ENCODE measurements at places on chromosomes 11 and 22.

DNA sequence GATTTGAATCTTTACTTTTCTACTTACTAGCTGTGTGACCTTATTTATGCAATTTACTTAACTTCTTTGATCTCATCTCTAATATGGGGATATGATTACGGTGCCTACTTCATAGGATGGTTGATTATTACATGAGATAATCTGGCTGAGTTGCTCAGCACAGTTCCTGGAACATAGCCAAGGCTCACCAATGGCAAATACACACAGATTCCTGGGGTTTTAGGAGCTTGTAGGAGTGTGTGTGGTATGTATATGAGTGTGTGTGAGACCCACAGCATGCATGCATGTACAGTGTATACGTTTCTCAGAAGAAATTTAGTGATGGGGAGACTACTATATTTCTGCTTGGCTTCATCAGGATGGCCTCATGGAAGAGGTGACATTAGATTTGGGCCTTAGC is 256.9 kb downstream of the KIRREL3 start:
- no peak for DNase-seq

GRCh38 chr11:131592734-131593133 is 222.3 kb downstream of the NTM start:
- no peak for DNase-seq

GRCh38 chr22:32619614-32620426 is 145.2 kb downstream of the FBXO7 start:
- no peak for DNase-seq

- DNase-seq = peak; percentile 32
These were observed at the start of gene ARCN1 for GRCh38 chr11:118572061-118572980. ARCN1 (plus strand) TSS chr11:118572409; CDS start chr11:118572548, 139 bp downstream.

DNA sequence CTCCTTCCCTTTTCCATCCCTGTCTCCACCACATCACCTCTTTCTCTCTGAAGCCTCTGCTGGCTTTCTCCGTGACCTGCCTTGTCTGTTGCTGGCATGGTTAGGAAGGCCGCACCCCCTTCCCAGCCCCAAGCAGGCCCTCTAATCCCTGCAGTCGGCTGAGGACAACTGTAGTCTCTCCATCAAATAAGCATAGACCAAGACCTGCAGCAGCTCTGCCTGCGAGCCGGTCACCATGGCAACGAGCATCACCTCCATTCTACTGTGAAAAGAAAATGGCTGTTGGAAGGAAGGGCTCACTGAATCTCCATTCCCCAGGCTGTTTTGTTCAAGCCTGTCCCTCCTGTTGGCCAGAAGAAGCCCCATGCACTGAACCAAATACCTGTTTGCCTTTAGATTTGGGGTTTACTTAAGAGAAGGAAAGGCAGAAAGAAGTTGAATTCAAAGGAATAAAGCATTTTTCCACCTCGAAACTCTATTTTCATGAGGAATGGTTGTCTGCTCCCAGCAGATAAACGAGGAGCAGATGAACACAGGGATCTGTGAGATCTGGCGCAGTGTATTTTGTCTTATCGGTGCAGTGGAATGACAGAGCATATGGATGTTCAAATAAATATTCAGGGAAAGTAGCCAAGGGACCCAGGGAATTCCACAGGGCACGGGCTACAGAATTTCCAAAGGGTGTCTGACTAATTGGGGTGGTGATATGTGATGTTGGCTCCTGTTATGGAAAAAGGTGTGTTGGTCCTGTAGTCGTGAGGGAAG is 113.1 kb upstream of the TTC12 start:
- peak; percentile 25 for DNase-seq

- DNase-seq = no peak
These were observed 952.7 kb downstream of the BRD1 start for GRCh38 chr22:48874956-48875355.

DNA sequence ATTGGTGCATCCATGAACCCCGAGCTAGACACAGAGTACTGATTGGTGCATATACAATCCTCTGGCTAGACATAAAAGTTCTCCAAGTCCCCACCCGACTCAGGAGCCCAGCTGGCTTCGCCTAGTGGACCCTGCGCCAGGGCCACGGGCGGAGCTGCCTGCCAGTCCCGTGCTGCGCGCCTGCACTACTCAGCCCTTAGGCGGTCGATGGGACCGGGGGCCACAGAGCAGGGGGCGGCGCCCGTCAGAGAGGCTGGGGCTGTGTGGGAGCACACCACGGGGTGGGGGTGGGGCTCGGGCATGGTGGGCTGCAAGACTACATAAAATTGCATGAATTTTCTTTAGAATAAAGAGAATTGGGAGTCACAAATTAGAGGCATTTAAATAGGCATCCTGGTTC is 248.6 kb downstream of the TMEM135 start:
- no peak for DNase-seq

DNA sequence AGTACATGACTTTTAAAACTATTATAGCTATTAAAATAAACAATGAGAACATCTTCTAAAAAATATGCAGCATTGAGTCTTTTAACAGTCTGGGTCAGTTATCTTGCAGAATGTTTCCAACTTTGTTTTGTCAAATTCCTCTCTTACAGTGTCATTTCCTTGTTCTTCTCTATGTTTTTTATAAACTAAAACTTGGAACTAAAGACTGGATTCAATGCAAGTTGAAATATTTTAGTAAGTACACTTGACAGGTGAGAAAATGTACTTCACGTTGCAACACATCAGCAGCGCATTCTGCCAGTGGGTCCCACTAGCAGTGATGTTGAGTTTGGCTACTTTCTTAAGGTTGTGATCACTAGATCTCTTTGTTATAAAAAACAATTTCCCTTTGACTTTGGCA is 1407.6 kb upstream of the RAG2 start:
- DNase-seq = no peak

DNA sequence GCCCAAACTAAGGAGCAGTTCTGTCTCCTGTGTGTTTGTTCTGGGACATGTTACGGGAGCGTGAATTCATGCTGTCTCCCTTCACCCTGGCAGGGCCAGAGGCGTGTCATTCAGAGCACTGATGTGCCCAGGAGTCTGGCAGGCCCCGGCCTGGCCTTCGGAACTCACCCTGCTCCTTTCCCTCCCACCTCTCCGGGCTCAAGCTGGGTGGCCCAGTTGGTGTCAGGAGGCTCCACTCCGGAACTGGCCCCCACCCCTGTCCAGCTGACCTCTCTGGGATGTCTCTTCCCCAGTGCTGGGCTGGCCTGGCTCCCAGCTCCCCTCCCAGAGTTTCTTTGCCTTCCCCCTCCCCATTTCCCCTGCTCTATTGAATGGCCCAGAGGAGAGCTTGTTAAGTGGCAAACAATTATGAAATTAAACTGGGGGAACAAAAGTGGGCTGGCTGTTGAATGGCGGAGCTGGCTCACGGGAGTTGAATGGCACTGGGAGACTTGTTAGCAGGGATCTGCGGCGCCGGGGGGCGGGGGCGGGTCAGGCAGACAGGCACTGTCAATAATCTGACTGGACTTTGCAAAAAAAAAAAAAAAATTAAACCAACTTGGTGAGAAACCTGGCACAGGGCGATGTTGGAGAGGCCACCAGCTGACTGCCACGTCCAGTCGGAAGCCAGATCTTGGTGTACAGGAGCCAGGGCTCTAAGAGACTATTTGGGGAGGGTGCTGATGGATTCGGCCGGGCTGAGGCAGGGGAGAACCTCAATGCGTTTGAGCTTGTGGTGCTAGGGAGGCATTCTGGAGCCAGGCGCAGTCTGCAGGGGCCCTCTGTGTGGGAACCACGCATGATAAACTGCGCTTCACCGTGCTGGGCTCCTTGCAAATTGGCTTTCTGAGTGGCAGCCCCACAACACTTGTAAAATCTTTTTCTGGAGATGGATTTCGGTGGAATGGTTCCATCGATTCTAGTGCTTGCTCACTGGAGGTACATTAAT is 1.3 kb downstream of the MPPED1 start:
- peak; percentile 45 for DNase-seq

- no peak for DNase-seq
These were observed 26.8 kb downstream of the CLDN25 start for GRCh38 chr11:113806406-113806805.

DNA sequence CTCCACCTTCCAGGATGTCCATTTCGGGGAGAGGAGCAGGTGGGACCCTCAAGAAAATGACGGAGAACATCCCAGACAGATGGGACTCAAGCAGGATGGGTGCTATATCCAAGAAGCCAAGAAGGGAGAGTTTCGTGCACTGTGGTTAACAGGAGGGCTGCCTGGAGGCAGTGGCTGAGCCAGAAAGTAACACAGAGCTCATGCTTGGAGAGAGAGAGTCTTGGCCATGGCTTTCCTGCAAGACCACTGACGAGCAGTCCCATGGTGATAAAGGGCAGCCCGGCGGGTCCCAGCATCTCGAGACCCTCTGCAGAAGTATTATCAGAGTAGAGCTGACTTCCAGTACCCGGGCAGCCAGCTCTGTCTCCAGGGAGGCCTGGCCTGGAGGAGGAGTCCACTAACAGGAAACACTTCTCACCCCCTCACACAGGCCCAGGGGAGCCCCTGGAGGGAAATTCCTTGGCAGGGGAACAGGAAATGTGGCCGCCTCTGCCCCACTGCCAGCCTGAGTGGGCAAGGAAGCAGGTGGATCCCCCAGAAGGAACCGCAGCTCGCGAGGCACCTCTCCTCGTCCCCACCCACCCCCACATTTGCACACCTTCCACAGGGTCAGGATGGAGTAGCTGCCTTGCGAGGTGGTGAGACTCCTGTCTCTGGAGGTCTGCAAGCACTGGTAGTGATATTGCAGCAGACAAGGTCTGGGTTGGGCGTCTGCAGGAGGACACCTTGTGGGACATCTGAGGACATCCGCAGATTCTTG is 32.2 kb downstream of the CYTH4 start:
- DNase-seq = no peak

- no peak for DNase-seq
These were observed 15.6 kb downstream of the MOB2 start for GRCh38 chr11:1470681-1471611.

DNA sequence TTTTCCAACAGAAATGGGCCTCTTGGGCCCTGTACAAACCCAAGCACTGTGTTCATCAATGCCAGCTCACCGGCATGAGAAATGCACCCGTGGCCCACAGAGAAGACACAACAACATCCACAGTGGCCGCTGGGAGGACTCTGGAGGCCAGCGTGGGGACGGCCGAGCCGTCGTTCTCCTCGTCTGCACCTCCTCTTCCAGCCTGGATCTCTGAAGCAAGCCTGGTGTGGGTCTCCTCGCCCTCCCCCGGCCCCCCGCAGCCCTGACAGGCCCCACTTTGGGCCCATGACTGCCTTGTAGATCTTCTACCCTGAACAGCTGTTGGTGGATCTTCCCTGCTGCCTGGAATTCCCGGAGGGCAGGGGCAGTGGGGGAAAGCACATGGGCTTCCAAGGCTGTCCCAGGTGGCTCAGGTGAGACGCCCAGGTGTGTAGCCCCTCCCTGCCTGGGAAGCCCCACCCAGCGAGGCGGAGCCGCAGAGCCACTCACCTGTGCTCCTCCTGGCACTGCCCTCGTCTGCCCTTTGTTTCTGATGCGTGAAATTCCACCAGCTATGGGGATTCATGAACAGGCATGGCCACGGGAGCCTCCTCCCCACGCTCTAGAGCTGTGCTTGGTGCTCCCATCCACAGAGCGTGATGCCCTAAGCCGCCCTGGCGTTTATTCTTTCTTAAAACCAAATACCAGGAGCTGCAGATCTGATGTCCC is 225.9 kb downstream of the BRD1 start:
- no peak for DNase-seq

DNA sequence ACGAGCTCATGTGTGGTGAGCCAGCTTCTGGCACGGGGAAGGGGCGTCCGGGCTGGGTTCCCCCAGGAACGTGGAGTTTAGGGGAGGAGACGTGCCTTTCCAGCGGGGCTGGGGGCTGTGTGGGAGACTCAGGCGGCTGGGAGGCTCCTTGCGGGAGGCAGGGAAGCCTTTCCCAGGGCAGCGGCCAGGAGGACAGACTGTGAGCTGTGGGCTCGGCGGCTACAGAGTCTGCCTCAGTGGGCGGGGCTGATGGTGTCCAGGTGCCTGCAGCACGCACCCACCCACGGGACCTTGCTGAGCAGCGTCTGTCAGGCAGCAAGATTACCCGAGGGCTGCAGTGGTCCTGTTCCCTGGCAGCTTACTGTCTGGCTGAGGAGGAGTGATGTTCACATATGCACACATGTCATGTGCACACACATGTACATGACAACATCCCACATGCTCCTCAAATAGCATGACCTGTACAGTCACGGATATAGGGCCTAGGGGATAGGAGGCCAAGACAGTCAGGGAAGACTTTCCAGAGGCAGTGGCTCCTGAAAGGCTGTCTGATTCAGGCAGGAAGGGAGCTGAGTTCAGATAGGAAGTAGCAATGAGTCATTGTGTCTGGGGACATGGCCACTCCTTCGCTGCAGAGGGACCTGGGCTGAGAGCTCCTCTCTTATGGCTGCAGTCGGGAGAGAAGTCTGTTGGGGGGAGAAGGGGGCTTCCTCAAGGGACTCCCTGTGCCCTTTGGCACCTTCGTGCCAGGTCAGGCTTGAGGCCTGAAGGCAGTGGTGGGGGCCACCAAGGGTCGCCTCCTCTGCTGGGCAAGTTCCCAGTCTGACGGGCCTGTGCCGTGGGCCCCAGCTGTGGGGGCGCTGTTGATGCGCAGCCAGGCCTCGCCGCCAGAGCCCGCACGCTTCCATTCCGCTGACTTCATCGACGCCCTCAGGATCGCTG is 23.3 kb upstream of the PPP6R3 start:
- DNase-seq = no peak

DNA sequence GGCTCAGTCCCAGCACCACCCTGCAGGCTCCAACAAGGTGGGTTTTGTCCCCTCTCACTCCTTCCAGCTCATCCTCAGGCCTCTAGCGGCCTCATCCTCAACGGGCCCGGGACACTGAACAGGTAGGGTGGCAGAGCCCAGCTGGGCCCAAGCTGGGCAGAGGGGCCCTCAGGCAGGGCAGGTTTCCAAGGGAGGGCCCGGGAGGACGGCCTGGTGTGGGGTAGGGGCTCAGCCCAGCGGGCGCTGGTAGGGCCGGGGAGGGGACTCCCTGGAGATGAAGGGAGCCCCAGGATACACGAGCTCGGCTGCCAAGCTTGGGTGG is 2.5 kb upstream of the IFITM10 start:
- DNase-seq = no peak

GRCh38 chr11:61551634-61552033 is 29.2 kb downstream of the SYT7 start:
- no peak for DNase-seq

GRCh38 chr11:44960200-44960845 is 9.6 kb upstream of the TP53I11 start:
- no peak for DNase-seq

DNA sequence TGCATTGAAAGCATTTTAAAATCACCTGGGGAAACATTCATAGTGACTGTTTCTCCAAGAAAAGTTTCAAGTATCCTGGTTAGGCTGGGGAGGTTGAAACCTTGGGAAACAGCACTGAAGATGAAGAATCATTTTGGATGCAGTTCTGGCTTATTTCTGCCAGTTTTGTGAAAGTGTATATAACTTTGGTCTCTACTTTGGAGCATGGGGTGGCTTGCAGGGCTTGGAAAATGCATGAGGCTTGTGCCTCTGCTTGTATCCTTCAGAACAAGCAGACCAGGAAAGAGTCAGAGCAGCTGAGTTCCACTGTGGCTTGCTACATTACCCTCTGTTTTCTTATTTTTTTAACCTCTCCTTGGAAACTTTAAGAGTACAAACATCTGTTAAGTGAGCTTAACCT is 19.5 kb downstream of the SLC5A12 start:
- no peak for DNase-seq

GRCh38 chr11:7901319-7901854 is 29.7 kb downstream of the OR10A6 start:
- no peak for DNase-seq

GRCh38 chr11:102600666-102601065 is 24.5 kb downstream of the MMP20 start:
- DNase-seq = no peak

- DNase-seq = no peak
These were observed 126.1 kb downstream of the BRD1 start for GRCh38 chr22:49701380-49702067.

Measured in NCI-H1417 treated with DMSO at 0.1 percent for 48 hours (cell line).